ENCODE measurements at places on chromosomes 2 and 18.

- no peak for DNase-seq
Measured at GRCh38 chr2:40230707-40231432, 221.0 kb downstream of the SLC8A1 start.

GRCh38 chr2:1571477-1572417, 158.5 kb downstream of the TPO start:
- no peak for DNase-seq

- DNase-seq: no peak
Measured at GRCh38 chr2:45614330-45614729, 3.3 kb upstream of the SRBD1 start.

- DNase-seq: no peak
Measured at GRCh38 chr2:181675254-181675653, 5.1 kb downstream of the NEUROD1 start.

DNA sequence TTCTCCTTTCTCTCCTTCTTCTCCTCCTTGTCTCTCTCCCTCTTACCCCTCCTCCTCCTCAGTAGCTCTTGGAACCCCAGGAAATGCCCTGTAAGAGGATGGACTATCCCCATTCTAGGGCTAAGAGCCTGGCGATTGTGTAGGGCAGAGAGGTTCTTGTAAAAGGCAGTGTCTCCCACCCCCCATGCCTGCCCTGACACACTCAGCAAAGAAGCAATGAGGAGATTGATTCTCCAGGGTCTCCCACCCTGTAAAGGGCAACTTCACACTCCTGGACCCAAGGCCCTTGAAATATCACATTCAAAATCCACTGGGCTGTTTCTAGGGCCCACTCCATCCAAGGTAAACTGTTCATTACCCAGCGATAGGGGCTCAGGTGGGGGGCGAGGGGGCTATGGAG, 144.1 kb downstream of the INSIG2 start:
- DNase-seq: no peak

GRCh38 chr2:128285329-128285931, 33.2 kb downstream of the HS6ST1 start:
- DNase-seq: no peak

DNA sequence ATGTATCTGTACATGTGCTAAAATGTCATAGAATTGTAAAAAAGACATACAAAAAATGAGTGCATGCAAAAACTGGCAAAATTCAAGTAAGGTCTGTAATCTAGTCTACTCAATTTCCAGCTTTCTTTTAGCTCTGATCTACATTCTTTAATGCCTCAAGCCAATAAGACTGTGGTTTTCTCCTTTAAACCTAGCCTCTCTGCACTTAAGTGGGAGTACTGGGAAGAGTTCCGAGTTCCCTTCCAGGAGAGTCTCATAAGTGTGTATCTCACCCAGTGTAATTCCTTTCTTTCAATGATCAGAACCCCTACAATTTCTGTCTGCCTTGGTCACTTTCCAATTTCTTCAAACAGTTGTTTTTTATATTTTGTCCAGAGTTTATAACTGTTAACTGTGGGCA, 150.1 kb downstream of the PTRHD1 start:
- DNase-seq: no peak

DNA sequence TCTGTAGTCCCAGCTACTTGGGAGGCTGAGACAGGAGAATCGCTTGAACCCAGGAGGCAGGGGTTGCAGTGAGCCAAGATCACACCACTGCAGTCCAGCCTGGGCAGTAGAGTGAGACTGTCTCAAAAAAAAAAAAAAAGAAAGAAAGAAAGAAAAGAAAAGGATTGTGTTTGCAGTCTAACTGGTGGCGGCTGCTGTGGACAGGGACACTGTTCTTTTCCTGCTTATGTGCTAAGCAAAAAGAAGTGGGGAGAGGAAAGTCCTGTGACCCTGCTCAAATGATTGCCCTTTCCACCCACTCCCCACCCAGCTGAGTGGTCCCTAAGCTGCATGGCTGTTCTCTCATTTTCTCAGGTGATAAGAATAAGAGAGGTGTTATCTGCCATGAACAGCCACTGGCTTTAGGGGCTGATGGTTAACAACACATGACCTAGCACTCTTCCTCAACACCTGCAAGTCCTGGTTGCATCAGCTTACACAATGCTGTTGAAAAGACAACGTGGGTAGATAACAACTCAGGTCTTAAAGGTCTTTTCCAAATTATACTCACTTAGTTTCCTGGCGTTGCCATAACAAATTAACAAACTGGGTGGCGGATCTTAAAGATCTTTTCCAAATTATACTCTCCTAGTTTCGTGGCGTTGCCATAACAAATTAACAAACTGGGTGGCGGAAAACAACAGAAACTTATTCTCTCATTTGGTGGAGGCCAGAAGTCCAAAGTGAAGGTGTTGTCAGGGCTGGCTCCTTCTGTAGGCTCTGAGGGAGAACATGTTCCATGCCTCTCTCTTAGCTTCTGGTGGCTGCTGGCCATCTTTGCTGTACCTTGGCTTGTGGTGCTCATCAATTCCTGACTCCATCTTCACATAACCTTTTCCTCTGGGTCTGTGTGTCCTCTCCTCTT, 90.3 kb upstream of the RTN4 start:
- DNase-seq: no peak

DNA sequence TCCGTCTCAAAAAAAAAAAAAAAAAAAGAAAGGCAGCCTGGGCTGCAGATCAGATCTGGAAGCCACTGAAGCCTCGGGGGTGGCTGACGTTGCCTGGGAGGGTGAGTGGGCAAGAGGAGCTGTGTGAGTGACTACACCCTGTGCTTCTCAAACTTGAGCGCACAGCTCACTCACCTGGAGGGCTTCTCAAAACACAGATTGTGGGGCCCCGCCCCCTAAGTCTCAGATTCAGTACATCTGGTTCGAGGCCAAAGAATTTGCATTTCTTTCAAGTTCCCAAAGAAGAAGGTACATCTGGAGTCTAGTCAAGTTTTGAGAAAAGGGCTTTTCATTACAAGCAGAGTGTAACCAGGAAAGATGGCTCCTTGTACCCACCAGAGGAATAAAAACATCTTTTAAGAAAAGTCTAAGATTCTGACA, 97.7 kb upstream of the CAB39 start:
- DNase-seq: no peak

DNA sequence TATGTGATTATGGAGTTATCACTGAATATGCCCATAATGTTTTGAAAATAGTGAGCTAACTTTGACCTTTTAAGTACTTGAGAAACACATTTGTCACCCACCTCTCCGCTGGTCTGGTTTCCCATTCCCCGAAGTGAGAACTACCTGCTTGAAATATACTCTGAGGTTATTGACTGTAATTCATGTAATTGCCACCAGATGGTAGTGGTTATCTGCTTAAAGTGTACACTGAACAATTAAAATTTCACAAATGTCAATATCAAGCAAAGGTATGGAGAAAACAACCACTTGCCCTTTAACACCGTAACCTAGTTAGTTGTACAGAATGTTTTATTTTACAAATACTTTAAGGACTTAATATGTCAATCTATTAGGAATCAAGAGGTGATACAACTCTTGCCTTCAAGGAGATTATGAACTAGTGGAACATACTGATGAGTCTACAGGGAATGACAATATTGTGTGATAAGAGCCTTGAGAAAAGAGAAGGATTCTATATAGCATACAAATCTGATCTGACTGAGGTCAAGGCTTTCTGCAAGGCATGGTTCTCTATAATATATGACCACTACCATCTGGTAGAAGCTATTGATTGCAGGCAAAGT, 316.8 kb upstream of the KCNH7 start:
- peak; percentile 40 for DNase-seq

DNA sequence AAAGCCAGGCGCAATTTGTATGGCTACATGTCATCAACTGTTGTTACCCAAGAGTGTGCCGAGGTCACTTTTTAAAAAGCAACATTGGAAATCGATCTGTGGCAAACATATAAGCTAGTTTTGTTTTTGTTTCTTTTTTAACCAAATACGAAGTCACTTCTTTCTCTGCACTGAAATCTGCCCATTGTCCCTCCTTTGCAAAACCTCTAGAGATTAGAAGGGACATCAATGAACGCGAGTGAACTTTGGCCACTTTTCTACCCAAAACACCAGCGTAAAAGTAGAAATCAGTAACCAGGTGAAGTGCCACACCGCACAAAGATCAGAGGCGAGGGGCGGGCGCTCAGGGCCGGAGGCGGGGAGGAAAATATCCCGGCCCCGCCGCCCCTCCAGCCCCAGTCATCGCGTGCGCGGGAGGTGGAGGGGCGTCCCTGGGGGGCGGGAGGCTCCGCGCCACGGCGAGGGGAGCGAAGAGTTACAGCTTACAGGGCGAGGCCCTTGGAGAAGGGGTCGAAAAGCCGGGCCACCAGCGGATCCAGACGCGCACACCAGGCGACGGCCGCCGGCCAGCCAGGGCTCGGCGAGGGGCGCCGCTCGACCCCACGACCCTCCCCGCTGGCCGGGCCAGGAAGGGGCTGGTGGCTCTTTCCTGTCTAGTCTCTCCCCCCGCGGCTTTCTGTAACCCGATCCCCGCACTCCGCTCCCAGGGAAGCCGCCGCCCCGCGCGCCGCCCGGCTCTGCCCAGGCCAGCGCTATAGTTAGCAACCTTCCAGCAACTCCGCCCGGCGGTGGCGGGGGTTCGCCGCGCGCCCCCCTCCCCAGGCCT, 993 bp downstream of the RBMS1 start:
- DNase-seq: peak; percentile 78

DNA sequence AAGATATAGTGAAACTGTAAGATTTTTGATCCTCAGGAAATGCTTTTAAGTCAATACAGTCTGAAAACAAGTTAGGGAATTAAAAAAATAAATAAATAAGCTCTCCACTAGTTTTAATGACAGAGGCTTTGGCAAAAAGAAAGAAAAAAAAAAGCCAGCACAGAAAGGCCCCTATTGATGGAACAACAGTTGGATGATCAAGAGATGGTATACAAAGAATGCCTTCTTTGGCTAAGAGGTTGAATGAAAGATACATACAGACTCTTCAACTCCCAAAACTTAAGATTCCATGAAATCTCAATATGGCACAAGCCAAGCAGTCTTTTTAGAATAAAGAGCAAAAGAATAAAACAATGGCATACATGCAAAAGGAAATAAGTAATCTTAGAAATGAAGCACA, 64.0 kb upstream of the GALNT5 start:
- no peak for DNase-seq

GRCh38 chr2:164388511-164388910, 232.8 kb downstream of the GRB14 start:
- peak; percentile 88 for DNase-seq

- DNase-seq: no peak
Measured at GRCh38 chr2:69034845-69035244, 21.9 kb downstream of the ANTXR1 start.

DNA sequence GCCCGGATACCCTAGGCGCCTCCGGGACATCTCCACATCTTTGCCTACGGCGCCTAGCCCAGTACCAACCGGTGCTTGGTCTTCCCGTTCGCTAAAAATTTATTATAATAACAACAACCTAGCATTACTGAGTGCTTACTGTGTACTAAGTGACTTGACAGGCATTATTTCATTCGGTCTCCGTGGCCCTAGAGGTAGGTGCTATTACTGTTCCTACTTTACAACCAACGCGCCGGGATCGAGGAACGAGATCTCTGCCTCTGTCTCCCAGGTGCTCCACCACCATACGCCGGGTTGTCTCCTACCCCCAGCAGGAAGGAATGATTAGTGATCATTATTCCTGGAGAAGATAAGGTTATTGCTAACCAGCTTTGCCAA, 657 bp upstream of the BIN1 start:
- no peak for DNase-seq

DNA sequence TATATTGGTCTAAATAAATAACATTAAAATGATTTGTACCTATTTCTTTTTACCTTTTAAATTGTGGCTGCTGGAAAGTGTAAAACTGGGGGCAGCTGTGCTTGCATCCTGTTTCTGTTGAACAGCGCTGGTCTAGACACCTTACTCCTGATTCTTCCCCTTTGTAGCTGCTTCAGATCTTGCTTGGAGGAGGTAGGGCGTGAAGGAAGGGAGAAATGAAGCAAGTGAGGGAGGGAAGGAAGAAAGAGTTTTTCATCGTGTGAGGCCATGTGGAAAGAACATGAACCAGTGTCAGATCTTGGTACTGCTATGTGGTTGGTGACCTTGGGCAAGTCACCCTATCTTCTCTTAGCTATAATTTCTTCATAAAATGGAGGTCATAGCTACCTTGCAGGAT, 89.0 kb upstream of the SEC11C start:
- DNase-seq: no peak

DNA sequence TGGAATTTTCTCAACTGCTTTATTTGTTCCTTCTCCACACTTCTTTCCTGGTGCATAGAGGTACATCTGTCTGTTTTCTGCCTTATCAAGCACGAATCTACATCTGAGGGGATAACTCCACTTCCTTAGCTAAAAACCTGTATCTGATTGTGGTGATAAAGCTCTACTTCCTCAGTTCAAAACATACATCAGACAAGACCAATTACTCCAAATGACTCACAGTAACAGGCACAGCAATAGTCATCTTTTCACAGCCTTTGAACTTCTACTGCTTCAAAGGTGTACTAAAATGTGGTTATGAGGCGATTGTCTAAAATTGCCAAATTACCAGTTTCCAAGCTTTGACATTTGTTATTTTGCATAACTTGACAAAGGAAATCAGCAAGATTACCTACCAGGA, 803.6 kb upstream of the ZEB2 start:
- peak; percentile 6 for DNase-seq

DNA sequence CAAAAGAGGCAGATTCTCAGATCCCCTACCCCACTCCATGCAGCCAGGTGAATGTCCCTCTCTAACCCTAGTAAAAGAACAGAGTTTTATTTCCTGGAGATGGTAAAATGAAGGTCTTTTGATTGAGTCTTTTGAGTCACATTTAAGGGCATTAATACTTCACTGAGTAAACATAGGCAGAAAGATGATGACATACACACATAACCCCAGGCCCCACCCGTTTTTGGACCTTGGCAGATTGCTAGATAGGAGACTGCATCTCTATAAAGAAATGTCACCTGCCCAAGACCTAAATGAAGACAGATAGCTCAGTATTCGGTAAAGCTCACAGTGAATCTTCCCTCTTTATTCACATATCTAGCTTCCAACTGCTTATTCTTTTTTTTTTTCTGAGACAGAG, 28.3 kb upstream of the PEX13 start:
- DNase-seq: no peak

DNA sequence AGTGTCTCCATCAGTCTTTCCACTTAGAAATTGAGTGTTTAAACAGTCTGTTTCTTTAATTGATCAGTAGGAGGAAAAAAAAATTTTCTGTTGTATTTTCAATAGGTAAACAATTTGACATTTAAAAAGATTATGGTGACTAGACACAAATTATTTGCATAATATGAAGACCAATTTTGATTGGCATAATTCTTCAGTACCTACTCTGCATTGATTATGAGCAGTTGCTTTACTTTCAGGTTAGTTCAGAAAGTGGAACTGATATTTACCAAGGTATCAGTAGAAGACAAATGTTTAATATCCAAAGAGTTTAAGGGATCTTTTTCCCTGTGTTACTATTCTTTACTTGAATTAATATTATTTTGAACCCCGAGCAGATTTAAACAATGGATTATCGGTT, 2.6 kb downstream of the ADAM23 start:
- no peak for DNase-seq

- no peak for DNase-seq
Measured at GRCh38 chr18:10804126-10804525, 278.3 kb downstream of the NAPG start.

All from fibroblast of skin of back (primary cell).